ENCODE measurements at places on chromosomes 5 and 9.

DNA sequence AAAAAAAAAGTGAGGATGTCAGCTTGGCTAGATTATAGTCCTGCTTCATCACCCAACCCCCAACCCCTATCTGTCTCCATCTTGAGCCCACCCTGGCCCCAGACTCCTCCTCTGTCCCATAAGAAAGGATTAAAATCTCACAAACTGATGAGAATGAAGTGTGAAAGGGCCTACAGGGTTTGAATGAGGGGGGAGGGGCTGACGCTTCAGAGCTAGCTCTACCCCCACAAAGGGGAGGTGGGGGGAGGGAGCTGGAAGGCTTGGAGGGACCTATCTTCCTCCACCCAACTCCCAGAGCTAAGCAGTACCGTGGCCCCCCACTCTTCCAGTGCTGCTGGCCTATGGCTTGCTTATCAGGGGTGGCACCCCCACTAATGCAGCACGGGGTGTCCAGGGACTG is 43.7 kb upstream of the HAND1 start:
- no peak for DNase-seq

DNA sequence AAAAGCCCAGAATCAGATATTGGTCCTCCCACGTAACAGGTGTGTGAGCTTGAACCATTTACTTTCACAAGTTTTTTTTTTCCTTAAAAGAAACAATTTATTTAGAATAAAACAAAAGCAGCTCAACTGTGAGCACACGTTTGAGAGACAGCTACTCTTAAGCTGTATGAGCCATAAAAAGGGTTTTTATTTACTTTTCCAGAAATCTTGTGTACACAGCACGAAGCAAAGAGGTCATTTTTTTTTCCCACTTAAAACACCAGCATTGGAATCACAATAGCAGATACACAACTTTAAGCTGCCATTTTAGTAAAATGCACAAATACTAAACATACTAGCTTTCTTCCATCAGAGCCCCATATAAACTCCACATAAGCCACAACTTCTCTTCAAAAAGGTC is 44.6 kb downstream of the JAKMIP2 start:
- DNase-seq, result no peak

DNA sequence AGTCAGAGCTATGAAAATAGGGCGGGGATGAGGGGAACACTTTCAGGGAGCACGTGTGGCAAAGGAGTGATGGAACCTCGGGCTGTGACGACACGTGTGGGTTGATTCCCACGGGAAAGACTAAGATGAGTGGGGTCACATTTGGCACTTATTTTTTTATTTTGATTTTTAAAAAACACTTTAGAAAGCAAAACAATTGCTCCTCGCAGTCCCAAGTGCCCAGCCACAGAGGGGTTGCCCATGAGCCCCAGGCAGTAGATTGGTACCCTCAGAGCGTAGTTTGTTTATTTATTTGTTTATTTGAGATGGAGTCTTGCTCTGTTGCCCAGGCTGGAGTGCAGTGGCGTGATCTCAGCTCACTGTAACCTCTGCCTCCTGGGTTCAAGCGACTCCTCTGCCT is 69.7 kb downstream of the WNK2 start:
- no peak for DNase-seq

DNA sequence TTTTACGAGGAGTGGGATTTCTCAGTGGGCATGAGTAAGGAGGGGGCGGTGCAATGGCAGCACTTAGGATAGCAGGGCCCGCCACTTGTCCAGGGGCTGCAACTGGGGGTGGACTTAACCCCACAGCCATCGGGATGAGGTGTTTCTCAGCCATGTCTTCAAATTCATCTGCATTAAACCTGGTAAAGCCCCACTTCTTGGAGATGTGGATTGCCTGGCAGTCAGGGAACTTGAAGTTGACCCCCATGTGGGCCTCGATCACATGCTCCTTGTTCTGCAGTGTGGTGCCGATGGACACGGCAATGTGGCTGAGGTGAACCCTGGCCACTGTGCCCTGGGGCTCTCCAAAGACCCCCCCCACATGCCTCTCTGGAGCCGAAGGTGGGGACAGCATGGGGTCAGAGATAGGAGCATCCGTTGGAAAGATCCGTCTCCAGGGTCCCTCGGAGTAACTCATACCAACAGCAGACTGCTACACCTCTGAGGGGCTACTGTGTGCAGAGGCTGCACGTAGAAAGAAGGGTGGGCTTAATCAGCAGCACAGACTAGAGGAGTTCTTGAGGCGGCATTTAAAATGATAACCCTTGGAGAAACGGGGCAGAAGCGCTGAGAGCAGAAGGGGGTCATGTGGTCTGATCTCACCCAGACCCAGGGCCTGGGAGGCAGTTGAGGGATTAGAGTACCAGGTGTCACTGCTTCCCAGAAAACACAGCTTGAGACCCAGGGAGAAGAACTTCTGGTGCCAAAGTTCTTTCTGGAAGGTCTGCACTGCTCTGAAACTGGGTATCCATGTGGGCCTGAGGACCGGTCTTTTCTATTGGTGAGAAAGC is 141.4 kb downstream of the MTX3 start:
- DNase-seq, result no peak

DNA sequence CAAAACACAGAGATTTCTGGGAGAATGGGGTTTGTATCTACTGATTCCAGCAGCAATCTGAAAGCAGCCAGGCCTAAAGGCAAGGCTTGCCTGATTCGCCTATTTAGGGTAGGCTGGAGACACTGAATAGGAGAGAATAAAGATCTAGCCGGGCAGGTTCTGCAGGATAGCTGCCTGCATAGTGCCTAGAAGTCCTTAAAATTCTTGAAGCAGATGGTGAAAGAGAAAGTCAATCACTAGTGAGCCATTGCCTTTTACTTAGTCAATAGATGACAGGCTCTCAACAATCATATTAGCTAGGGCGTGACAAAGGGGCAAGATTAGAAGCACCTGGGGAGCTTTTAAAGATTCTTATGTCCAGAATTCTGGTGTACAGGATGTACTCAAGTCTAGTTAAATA is 522.7 kb downstream of the HTR1A start:
- DNase-seq, result no peak

- no peak for DNase-seq
Measured at GRCh38 chr5:140402258-140403074, 833 bp downstream of the ANKHD1 start.

DNA sequence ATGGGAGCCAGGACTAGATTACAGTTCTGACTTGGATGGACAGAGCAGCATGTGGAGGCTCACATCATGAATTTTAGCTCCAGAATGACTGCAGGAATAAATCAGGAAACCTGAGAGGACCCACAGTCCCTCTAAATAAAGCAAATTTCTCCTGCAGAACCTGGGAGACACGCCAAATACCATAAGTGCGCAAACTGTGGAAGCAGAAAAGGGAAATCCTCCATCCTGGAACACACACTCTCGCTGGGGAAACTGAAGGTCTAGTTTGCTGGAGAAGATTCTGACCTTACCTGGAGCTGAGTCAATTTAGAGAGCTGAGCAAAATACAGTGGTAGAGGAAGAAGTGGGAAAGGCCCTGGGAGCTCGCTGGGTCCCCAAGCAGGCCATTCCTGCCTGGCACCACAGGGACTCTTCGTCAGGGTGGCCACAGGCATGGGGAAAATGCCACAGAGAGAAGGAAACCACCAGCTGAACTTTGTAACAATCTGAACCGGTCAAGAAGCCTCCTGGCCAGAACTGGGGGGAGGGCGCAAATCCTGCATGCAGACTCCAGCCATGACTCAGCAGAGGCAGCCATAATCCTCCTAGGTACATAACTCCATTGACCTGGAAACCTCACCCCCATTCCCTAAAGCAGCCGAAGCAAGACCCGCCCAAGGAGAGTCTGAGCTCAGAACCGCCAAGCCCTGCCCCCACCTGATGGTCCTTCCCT is 390.9 kb downstream of the LRRC70 start:
- no peak for DNase-seq

Data from GM19239 (cell line).